ENCODE measurements at places on chromosomes 3 and 15.

DNA sequence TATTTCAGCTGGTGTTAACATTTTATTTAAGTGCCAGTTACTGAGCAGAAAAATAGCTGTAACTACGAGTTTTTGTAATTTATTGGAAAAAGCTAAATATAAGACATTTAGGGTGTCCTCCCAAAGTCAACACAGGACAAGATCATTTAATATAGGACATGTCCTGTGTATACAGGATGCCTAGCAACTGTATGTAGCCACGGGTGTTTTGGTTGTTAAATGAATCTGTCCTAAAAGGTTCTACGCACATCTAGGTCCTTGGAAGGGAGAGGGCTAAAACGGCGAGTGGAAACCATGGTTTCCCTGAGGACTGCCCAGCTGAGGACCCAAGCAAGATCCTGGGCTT, 565 bp upstream of the ZNF621 start:
- DNase-seq: no peak

- DNase-seq: no peak
Observed at GRCh38 chr3:30623351-30623750, 16.9 kb downstream of the TGFBR2 start.

DNA sequence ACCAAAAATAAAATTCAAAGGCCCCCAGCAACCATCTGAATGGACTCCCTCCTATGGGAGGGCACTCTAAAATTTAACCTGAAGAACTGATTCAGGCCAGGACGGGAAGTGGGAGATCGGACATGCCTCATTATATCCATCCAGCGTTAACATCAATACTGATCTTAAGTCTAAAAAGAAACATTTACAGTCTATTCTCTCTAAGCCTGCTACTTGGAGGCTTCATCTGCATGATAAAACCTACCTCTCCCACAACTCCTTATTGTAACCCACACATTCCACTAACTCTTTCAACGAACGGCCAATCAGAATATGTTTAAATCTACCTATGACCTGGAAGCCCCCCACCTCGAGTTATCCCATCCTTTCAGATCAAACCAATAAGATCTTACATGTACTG, 68.4 kb downstream of the HERC1 start:
- no peak for DNase-seq

DNA sequence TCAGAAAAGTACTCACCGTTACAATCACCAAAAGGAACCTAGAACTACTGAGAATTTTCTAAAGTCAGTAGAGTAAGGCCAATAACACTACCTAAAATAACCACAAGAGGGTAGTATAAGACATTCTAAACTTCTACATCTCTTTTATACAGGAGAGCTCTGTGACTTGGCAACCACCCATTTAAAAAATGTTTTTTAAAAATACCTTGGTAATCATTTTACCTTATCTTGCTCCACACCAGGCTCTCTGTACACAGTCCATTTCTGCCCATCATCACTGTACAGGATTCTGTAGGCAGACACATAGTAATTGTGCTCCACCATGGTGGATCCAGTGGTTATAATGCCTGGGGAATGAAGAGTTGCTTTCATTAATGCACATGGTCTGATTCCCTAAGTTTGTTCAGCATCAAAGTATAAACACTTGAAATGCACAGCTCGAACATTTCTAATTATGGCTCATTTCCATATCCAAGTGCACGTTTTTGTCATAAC, 54.5 kb downstream of the ST3GAL6 start:
- peak; percentile 48 for DNase-seq

GRCh38 chr3:134299185-134299887, 48.7 kb upstream of the RYK start:
- no peak for DNase-seq

GRCh38 chr3:15181963-15182362, 24.1 kb upstream of the CAPN7 start:
- no peak for DNase-seq

GRCh38 chr3:178826435-178827123, 245.0 kb downstream of the ZMAT3 start:
- no peak for DNase-seq

DNA sequence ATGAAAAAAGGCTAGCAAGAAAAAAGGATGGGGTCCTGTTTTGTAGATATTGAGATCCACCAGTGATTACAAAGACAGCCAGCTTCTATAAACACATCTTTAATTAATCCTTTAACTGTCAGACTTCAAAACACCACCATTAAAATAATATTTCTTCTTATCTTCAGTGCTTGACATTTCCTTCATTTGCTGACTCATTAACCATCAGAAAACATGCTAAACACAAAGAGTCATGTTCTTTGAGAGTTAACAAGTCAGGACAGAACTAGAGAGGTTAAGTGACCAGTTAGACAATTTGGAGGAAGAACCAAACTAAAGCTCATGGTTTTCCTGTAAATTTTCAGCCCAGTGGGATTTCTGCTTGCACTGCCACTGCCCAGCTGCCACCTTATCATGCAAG, 111.4 kb downstream of the MEIS2 start:
- no peak for DNase-seq

GRCh38 chr3:195302431-195302830, 31.5 kb upstream of the XXYLT1 start:
- DNase-seq: no peak

DNA sequence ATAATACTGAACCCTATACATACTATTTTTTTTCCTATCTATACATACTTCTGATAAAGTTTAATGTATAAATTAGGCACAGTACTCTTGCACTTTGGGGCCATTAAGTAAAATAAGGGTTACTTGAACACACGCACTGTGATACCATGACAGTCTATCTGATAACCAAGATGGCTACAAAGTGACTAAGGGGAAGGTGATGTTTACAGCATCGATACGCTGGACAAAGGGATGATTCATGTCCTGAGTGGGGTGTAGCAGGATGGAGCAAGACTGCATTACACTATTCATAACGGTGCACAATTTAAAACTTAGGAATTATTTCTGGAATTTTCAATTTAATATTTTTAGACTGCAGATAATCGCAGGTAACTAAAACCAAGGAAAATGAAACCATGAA, 30.0 kb upstream of the SLC2A2 start:
- DNase-seq: no peak

DNA sequence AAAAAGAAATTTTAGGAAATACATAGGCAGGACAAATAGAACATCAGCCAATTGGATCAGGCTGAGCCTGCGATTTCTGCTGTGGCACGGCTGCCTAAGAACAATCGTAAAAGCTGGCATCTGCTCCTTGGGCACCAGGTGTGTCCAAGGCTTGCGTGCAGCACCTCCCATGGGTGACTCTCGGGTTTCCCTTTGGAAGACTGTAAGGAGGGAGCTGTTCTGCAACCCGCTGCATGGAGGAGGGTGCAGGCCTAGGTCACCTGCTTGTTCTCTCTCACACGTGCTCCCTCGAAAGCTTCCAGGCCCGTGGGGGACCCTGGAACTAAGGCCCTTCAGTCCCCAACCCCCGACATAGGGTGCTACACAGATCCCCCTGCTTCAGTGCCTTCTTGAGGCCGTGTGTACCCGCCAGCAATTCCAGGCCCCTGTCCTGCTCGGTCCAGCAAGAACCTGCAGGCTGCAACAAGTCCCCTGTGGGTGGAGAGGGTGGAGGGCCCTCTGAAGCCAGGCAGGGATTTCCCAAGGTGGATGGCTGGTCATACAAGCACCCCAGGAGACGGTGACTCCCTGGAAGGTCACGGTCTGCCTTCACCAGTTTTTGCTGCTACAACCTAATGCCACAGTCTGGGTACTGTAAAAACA, 3.4 kb downstream of the GP9 start:
- no peak for DNase-seq

GRCh38 chr3:116154389-116154788, 290.9 kb downstream of the LSAMP start:
- no peak for DNase-seq

DNA sequence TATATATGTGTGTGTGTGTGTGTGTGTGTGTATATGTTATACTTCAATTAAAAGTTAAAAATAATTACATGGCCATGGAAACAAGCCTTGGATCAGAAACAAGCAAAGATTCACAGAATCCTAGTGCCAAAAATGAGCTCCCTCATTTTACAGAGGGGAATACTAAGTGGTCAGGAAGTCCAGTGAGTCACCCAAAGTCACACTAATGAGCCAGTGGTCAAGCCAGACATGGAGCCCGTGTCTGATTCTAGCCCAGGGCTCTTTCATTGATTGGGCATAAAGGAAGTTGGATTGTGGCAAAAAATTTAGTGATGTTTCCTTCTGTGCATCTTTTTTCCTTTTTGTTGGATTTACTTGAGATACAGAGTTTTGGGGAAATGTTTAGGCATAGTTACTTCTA, 152.5 kb upstream of the NPHP3 start:
- no peak for DNase-seq
